ENCODE measurements at places on chromosomes 13 and 19.

DNA sequence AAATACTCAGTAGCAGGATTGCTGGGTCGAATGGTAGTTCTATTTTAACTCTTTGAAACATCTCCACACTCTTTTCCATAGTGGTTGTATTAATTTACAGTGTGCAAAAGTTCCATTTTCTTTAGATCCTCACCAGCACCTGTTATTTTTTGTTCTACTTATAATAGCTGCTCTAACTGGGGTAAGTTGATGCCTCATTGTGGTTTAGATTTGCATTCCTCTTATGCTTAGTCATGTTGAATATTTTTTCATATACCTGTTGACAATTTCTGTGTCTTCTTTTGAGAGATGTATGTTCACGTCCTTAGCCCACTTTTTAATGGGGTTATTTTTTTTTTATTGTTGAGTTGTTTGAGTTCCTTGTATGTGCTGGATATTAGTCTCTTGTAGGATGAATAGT is 144.6 kb downstream of the NBEA start:
- no peak for DNase-seq

- no peak for DNase-seq
Measured at GRCh38 chr19:18856385-18857126, 24.8 kb downstream of the UPF1 start.

- no peak for DNase-seq
Measured at GRCh38 chr13:53920916-53921315, 892.3 kb downstream of the OLFM4 start.

DNA sequence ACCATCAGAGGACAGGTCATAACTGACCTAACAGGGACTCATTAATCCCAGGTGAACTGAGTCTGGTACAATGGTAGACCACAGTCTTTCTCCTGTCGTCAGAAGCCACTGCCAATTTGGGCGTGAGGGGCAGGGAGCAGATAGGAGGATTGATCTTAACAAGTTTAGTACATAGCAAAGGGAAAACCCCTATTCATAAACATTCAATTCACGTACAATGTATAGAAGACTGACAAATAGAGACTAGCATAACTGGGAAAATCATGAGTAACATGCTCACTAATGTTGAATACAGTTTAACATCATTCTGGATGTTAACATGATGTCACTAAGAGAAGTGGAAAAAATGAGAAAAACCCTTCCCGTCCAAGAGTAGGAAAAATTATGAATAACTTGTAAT is 54.1 kb downstream of the SLC7A1 start:
- DNase-seq = no peak

DNA sequence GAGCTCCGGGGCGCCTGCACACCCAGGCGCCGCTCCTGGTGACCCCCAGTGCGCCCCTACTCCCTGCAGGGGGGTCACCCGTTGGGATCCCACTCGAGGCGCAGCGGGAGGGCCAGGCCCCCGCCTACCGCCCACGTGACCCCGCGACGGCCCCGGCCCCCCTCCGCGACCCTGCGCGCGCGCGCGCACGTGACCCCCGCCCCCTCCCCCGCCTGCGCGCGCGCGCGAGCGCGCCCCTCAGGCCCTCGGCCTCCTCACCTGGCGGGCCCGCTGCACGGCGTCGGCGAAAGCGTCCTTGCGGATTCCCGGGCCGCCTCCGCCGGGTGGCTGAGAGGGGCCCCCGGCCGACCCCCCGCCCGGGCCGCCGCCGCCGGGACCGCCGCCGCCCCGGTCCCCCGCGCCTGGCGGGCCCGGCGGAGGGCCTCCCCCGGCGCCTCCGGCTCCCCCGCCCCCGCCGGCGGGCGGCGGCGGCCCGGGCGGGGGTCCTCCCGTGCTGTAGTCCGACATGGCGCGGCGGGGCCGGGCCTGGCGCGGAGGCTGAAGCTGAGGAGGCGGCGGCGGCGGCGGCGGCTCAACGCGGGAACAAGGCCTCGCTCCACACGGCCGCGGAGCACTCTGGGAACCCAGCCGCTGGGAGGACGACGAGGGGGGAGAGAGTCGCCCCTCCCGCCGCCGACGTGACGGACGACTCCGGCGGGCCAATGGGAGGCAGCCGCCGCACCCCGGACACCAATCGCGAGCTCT is at the start of gene KHSRP:
KHSRP (minus strand) TSS at position 617 of the 744 bp plus-strand sequence; CDS start at position 507, 110 bp downstream.
- no peak for DNase-seq

GRCh38 chr13:42486711-42487198 is 87.2 kb upstream of the TNFSF11 start:
- no peak for DNase-seq

GRCh38 chr19:4720037-4720700 is 3.5 kb downstream of the DPP9 start:
- DNase-seq = no peak

- no peak for DNase-seq
Measured at GRCh38 chr19:48795685-48796070, 15.2 kb downstream of the BCAT2 start.

DNA sequence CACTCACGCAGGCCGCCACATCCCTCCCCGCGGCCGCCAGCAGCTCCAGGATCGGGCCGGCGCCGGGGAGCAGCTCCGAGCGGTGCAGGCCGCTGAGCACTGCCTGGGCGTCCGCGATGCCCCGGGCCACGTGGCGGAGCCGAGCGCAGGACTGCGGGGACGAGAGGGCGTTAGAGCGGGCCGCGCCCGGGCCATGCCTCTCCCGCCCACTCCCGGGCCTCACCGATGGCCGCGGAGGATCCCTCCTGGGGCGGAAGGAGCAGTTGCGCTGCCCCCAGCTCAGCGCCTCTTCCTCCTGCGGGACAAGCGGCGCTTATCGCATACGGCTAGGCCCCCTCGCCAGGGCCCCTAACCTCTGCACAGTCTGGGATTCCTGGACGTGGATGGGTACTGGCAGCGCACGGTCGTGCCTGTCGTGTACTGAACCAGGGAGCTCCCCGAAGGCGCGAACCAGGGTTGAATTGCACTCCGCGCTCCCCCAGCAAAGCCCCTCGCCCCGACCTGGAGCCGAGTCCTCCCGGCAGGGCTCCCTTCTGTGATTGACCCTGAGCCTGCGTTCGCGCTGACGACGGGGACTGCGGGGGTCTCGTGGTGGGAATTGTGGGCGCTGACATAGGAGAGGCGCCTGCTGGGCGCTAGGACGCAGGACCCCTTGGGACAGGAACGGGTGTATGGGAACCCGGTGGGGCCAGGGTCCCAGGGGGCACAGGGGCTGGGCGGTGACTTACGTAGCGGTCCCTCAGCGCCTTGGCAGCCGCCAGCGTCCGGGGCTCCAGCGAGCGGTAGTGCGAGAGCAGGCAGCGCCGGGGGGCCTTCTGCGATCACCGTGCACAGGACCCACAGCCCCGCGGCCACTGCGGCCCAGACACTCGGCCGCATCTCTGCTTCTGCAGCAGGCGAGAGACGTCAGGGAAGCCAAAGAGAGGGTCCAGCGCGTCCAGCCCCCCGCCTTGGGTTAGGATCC is 673 bp downstream of the IFNL4 start:
- no peak for DNase-seq

- no peak for DNase-seq
Measured at GRCh38 chr19:14112051-14112808, 5.3 kb downstream of the PRKACA start.

GRCh38 chr19:12983542-12984142 is 11.6 kb upstream of the NFIX start:
- peak; percentile 85 for DNase-seq

- no peak for DNase-seq
Measured at GRCh38 chr13:113527272-113527958, 36.9 kb upstream of the DCUN1D2 start.

DNA sequence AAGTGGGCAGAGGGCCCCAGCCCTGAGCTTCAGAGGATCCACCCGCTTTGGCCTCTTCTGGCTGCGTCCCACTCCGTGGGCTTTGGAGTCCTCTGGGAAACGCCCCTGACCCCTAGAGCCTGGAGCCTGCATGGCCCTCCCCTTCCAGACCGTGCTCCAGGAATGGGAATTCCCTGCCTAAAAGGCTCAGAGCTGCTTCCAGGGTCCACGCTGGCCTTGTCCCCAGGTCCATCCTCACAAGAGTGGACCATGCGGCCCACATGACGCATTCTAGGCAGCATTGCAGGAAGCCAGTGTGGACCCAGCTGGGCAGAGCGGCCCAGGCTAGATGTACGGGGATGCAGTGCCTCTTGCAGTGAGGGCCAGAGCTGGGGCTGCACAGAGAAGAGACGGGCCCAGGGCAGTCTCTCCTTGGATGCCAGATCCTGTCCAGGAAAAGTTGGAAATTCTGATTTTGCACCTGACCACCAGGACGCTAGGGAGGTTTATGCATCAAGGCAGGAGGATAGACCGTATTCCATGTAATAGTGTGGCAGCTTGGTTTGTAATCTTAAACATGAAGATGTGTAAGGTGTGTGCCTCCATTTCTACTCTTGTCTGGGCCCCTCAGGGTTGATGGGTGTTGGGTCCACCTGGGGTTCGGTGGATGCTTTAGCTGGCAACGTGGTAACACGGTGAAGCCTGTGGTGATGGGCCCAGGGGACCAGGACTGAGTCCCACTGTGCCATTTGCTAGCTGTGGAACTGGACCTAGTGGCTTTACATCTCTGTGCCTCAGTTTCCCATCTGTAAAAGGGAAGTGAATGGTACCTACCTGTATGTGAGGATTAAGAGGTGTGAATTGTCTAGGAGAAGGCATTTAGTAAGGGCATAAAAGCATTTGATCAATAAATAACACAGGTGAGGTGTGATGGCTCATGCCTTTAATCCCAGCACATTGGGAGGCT is 14.8 kb upstream of the FXYD3 start:
- DNase-seq = no peak

DNA sequence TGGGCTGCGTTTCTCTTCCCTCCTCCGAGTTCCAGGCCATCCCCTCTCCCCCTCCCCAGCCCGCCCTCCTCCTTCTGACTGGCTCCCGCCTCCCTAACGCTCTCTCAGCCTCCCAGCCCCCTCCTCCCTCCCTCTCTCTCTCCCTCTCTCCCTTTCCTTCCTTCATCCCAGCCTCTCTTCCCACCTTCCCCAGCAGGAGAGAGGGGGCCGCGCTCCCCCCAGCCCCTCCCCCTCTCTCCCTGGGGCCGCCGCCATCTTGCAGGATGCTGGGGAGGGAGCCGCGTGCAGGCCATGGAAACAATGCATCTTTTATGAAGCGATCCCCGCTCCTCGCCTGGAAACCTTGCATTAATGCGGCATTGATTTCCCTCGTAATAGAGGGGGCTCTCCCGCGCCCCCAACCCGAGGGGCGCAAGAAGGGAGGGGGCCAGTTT is 42.6 kb upstream of the ADGRL1 start:
- DNase-seq = peak; percentile 82

DNA sequence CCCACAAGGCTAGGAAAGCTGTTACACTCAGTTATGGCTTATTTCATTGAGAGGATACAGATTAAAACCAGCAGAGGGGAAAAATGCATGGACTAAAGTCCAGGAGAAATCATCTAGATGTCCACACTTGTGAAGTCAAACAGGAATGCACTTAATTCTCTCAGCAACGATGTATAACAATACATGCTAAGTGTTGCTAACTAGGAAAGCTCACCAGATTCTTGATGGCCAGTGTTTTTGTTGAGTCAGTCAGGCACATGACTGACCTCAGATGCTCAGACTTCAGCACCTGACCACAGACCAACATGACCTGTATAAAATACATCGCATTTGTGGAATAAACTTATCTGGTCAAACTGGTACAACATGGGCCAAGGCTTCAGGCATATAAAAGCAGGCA is 470.2 kb upstream of the PRR20A start:
- no peak for DNase-seq

GRCh38 chr19:14369399-14370168 is 11.7 kb upstream of the ADGRE5 start:
- no peak for DNase-seq

DNA sequence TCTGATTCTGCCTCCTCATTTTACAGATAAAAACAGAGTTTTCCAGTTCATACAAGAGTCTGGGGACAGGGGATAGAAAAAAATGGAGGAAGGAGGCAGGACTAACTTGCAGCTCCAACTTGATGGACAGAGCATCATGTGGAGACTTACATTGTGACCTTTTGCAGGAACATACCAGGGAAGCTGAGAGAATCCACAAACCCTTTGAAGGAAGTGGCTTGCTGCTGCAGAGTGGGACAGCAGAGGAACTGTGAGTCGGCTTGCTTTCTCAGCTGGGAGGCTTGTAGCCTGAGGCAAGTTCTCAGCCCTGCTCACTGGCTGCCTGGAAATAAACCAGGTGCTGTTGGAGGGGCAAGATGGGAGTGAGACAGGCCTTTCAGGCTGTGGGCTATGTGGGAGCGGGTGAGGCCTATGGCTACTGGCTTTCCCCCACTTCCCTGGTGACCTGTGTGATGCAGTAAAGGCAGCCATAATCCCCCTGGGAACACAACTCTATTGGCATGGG is 614.4 kb downstream of the KCTD12 start:
- DNase-seq = no peak

DNA sequence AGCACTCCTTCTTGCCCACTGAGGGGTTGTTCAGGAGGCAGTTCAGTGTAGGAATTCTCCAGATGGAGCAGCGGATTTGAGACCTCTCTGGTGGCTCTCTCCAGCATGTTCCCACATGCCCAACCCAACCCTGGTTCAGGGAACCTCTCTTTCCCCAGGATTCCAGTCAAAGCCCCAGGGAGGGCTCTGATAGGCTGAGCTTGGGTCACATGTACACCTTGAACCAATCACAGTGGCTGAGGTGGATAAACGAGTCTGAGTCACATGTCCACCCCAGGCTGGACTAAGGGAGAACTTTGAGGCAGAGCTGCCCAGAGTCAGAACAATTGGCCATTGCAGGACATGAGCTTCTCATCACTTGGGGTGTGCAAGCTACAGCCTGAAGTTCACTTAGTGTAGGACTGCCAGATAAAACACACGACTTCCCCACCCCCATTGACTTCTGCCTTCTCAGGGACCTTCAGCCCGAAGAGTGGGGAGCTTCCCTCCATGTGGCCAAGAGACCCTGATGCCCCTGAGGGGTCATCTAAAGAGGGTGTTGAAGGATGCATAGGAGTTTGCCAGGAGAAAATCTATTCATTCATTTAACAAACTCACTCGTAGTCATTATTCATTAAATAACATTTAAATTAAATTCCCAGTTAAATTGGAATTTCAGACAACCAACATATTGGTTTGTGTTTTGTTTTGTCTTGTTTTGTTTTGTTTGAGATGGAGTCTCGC is 4.0 kb upstream of the MAST3 start:
- DNase-seq = peak; percentile 70

DNA sequence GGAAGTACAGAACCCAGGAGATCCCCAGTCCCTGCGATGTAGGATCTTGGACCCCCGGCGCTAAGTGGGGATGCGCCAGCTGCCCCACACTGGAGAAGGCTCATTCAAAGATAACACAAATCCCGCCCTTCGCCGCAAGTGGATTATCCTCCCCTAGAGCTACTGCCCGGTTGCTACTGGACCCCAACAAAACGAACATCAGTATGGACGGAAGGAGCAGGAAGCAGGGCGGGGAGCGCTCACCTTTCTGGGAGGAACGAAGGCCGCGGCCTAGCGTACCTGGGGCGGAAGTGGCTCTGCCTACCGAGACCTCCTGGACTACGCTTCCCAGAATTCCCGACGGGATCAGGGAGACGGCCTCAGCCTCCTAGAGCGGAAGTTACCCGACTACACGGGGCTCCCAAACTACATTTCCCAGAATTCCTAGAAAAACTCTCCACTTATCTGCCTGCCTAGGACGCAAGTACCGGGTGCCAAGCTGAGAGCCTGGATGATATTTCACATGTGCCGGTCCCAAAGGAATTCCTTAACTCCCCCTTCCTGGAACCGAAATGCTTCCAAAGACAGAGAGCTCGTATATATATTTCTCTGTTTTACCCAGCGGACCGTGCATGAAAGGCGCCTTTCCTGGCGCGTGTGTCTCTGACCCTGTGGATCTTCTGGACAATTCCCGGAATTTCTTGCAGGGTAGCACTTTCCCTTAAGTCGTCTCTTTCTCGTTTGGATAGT is at the start of gene ZNF112:
ZNF112 (minus strand) TSS at position 298 of the 729 bp plus-strand sequence. CDS start 16,141 bp downstream, outside the sequence.
- peak; percentile 95 for DNase-seq

All from NCI-H524 (cell line).